ENCODE measurements at places on chromosomes 3 and 15. TPM values are rescaled to one million over a fixed set of nuclear protein-coding genes. Genes with fewer than 3 reads are reported as not detected.

DNA sequence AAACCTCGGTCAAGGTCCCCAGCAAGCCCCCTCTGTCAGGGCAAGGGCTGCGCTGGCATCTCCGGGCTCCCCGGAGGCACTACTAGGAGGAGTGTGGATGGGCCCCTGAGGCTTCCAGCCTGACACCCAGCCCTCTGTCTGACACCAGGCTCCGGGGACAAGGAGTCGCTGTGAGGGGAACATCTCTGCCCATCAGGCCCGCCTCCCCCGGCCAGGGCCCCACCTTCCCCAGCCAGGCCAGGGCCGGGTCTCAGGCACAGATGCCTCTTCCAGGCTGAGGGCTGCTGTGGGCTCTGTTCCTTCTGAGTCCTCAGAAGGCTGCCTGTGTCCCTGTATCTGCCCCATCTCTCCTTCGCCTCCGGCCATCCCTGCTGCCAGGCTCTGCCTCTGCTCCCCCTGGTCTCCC lies 15.8 kb downstream of the CSPG4 start:
- ATAC-seq: no peak

DNA sequence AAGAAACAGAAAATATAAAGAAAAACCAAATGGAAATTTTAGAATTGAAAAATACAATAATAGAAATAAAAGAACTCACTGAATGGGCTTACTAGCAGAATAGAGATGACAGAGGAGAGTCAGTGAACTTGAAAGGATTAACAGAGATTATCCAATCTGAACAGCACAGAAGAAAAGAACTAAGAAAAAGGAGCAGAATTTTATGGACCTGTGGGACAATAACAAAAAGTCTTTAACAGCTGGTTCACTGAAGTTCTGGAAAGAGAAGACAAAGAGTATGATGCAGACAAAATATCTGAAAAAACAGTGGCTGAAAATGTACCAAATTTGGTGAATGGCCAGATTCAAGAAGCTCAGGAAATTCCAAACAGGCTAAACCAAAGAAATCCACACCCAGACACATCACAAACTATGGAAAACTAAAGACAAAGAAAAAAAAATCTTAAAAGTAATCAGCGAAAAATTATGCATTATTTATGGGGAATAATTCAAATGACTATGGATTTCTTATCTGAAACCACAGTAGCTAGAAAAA lies 9.7 kb upstream of the GNB5 start:
- ATAC-seq: no peak

DNA sequence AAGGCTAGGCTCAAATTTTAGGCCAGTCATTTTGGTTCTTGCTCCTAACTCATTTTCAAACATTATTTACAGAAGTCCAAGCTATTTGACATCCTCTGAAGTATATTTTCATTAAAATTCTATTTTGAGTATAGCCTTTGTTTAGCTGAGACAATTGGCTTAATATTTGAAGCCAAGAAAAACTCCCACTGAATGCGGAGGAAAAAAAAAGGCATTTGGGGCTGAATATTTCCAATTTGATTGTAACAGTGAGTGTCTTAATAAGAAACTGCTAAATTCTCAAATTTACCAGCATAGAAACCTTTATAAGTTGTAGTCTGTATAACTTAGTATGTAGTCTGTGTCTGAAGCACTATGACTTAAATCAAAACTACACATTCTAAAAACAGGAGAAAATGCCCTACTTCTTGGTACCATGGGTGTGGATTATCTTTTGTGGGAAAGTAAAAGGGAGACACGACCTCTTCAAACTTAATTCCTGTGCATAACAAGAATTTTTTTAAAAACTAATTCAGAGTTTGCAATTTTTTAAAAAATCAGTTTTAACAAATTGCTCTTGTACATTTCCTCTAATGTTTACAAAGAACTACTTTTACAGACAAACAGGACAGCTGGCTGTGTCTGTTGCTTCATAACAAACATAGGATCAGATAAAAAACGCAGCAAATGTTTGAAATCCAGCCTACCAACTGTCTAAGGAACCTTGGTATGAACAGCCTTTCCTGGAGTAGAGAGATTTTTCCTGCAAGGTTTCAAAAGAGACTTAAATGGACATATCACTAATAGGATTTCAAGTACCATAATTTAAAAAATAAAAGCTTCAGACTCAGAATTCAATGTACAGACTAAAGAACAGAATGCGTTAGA lies 52.7 kb upstream of the LMOD3 start:
- peak; percentile 28 for ATAC-seq

GRCh38 chr3:8607234-8608040 lies 37.2 kb downstream of the SSUH2 start:
- no peak for ATAC-seq

DNA sequence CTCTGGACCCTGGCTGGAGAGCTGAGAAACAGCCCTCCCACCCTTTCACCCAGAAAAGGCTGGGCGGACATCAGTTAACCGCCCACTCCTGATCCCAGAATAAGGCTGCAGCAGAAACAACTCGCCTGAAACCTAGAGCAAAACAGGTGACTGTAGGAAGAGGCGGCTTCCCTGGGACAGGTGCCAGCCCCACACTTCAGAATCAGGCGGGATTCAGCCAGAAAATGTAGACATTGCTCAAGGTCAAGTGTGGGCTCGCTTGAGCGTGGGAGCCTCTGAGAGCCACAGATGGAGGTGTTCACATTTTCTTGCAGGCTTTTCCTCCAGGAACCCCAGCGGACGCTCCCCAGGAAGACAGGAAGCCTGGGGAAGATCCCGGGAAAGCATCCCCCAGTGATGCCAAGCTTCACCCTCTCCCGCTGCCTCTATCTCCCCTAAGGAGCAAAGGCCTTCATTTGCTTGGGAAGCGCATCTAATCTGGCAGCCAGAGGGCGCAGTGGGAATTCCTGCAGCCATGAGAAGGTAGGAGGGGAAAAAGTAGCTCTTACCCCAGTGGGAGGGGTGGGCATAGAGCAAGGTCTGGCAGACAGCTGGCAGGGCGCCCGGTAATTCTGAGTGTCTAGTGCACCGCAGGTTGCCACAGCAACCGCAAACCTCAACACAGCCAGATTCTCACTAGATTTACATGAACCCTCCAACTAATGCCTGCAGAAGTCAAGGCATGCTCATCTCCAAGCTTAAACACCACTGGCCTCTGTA lies 77.7 kb downstream of the OCA2 start:
- no peak for ATAC-seq

- no peak for ATAC-seq
Measured at GRCh38 chr15:60869851-60870250, 359.3 kb downstream of the RORA start.

DNA sequence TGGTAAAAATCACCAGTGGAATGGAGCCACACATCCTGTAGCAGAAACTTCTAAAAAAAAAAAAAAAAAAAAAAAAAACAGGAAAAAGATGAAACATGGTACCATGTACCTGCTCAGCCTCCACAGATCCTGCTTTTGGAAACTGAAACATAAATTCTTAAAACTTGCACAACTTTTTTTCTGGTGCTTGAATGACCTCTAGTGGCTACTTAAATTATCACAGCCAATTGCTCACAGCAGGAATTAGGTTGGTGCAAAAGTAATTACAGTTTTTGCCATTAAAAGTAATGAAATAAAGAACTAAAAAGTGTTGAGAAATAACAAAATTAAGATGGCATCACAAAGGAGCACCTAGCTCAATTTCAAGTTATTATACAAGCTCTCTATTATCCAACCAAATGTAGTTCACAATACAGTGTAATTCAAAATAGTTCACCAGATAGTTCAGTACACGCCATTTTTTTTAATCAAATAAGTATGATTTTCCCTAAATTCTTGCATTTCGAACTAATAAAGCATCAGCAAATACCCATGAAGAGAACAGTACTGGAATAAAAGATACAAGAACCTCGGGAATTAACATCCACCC lies 80.6 kb downstream of the ULK4 start:
- ATAC-seq: no peak

Gene ACP3
- total RNA-seq: not detected

Gene GPR176
- 0.09 TPM for total RNA-seq

GRCh38 chr3:135994708-135995337 lies 29.3 kb downstream of the PPP2R3A start:
- no peak for ATAC-seq

Gene FANCD2OS
- not detected for total RNA-seq

DNA sequence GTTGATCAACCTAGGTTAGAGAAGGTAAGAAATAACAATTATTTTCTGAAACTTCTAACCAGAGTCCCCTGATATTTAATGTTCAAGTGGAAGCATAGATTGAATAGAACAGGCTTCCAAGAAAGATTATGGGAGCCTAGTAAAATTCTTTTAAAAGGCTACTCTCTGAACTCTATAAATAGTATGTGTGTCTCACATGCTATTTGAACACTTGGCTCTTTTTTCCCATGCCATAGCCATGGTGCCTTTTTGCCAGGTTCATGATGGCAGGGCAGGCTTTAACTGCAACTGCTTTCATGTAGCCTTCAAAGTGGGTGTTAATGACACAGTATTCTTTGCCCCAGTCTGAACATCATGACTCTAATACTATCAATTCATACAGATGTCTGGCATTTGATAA lies 22.9 kb upstream of the STRIT1 start:
- no peak for ATAC-seq

GRCh38 chr3:144200004-144200403 lies 228.4 kb downstream of the DIPK2A start:
- no peak for ATAC-seq

Gene OR5K4
- not detected for total RNA-seq

DNA sequence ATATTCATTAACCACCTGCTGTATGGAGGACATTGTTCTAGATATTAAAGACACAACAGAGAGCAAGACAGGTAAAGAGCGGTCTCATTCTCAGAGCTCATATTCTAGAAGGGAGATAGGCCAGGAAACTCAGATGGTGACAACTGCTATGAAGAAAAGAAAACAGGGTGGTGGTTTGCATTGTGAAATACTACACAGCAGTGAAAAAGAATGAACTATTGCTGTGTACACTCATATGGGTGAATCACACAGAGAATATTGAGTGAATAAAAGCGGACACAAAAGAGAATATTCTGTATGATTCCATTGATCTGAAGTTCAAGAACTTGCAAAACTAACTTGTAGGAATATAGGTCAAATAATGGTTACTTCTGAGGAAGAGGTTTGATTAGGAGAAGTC lies 76.7 kb downstream of the TOP2B start:
- no peak for ATAC-seq

GRCh38 chr3:45227946-45228345 lies 1.9 kb upstream of the TMEM158 start:
- no peak for ATAC-seq

DNA sequence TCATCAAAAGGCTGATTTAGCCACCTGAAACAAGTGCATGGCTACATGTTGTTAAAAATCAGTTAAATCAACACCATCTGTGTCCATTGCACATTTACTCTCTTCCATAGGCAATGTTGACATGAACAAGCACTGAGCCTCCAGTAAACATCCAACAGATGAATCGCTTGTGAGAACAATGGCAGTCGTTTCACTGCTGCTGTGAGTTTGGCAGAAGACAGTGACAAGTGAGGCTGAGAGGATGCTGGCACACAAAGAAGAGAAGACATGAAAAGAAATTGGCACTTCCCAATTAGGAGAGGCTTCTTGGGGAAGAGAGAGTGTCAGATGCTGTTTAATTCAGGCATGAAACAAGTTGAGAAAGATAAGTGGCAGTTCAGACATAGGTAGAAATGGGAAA lies 227.4 kb upstream of the STT3B start:
- ATAC-seq: no peak

Gene FBLN2
- total RNA-seq: not detected

Gene AP4E1
- 15.6 TPM for total RNA-seq

DNA sequence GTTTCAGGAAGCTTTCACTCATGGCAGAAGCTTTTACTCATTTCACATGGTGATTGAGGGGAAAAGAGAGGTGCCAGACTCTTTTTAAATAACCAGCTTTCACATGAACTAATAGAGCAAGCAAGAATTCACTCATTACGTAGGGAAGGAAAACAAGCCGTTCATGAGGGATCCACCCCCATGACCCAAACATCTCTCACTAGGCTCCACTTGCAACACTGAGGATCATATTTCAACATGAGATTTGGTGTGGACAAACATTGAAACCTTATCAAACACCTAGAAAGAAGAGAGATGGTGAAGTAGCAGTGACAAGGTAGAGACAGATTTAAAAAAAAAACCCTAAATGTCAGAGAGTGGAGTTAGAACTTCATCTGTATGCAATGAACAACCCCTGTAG lies 408.6 kb upstream of the PDZRN3 start:
- no peak for ATAC-seq

DNA sequence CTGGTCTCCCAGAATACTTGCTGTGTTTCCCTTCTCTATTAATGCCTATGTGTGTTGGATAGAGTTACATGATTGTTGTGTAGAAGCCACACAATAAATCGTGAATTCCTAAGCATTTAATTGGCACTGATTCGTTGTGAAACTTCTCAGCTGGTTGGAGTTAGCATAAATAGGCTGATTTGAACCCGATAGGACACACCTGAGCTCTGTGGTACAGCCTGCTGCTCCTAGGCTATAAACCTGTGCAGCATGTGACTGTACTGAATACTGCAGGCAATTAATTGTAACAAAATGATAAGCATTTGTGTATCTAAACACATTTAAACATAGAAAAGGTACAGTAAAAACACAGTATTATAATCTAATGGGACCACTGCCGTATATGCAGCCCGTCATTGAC lies 4.9 kb downstream of the ACAD11 start:
- no peak for ATAC-seq

GRCh38 chr15:73567020-73567419 lies 66.2 kb downstream of the NPTN start:
- no peak for ATAC-seq

DNA sequence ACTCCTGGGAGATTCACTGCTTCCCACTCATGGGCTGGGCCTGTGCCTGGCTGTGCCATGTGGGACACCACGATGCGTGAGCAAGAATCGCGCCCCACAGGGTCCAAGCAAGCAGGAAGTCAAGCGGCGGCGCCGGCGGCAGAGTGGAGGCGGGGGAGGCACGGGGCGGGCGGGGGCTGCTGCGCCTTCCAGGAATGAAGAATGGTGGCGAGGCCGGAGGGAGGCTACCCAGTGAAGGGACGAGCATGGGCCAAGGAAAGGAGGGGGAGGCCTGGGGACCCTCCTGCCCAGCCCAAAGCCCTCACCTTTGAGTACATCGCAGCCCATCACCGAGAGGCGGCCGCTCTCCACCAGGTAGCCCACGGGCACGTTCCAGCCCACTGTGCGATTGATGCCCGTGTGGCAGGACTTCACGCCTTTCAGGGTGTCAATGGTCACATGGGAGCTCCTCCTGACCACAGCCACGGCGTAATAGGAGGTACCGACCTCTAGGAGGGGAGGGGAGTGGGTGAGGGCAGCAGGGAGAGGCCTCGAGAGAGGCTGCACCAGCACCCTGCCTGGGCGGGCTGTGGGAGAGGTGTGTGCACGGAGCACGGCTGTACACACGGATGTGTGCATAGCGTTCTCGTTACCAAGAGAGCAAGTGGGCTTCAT lies 5.5 kb downstream of the MELTF start:
- ATAC-seq: peak; percentile 8

All from activated T-helper 17 cell treated with anti-CD3 and anti-CD28 coated beads, Interleukin-2, amount 50 U/mL, for 72 hours (primary cell).